ENCODE measurements at places on chromosomes 3 and 15. TPM values are rescaled to one million over a fixed set of nuclear protein-coding genes. Genes with fewer than 3 reads are reported as not detected.

Gene KLHL6
- under 0.01 TPM for total RNA-seq

Gene C3orf20
- total RNA-seq: 0.09 TPM

Gene FBN1
- 857 TPM for total RNA-seq

Gene SNX33
- total RNA-seq: 13.5 TPM

Gene SNTN
- not detected for total RNA-seq

Gene SERPINI2
- not detected for total RNA-seq
